ENCODE measurements at places on chromosomes 12 and 14. TPM values are rescaled to one million over a fixed set of nuclear protein-coding genes. Genes with fewer than 3 reads are reported as not detected.

GRCh38 chr12:118148287-118148686, 12.4 kb downstream of the PEBP1 start:
- no peak for DNase-seq

- DNase-seq = no peak
Observed at GRCh38 chr12:42507081-42507480, 82.5 kb downstream of the PRICKLE1 start.

DNA sequence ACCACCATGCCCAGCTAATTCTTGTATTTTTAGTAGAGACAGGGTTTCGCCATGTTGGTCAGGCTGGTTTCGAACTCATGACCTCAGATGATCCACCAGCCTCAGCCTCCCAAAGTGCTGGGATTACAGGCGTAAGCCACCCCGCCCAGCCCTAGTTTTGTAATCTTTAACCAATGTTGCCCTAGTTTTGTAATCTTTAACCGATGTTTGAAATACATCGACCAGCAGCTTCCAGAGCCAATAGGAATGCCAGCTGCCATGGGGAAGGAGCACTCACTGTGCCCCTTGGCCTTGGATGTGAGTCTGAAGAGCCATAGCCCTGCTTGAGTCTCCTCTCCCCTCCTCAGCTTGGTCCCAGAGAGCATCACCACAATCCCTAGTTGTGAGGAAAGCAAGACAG, 209.3 kb upstream of the RGS6 start:
- no peak for DNase-seq

GRCh38 chr14:100104523-100105300, 39.5 kb downstream of the EVL start:
- DNase-seq = no peak

DNA sequence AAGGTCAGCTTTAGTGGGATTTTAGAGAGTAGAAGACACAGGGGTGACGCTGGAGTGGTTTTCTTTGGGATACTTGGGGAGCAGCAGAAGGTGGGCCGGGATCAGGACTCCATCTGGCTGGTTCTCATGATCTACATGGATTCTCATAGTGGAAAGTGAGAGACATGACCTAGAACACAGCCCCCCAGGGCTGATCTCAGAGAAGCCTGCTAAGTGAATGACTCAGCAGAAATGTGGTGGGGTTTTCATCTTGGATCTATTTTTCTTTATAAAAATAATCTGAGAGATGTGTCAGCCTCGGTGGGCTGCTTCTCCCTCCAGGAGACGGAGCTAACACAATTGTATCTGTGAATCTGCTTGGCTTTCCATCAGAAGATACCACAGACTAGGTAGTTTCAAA, 484.4 kb downstream of the TMEM121 start:
- no peak for DNase-seq

DNA sequence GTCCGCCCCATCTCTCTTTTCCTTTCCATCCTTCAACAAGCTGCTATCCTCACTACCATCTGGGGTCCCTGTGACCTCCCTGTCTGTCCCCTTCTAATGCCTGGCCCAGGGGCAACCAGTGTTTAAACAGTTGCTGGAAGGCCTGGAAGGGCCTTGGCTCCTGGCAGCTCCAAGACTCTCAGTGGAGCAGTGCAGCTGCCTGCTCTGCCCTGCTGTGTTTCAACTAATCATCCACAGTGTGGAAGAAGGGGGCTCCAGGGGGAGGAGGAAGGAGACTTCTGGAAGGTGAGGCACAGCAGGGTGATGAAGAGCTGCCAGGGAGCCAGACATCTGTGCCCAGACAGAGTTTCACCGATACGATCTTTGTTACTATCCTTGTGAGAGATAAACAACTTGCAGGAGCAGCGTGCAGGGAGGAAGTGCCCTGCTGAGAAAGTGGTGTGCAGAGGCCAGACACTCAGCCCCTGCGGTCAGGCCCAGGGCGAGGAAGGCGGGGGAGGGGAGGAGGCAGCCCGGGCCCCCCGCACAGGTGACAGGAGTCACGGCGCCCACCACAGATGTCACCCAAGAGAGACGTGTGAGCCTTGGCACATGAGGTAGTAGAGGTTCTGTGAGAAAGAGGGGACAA, 1061.8 kb downstream of the BCL11B start:
- no peak for DNase-seq

The CYP27B1 gene
- 1.1 TPM for total RNA-seq
